Activated CD4-positive, alpha-beta T cell treated with anti-CD3 and anti-CD28 coated beads for 48 hours (primary cell): ENCODE measurements at places on chromosomes 2 and 18.
A peak's percentile ranks its signal among the peaks of the same experiment; 100 is the strongest.

DNA sequence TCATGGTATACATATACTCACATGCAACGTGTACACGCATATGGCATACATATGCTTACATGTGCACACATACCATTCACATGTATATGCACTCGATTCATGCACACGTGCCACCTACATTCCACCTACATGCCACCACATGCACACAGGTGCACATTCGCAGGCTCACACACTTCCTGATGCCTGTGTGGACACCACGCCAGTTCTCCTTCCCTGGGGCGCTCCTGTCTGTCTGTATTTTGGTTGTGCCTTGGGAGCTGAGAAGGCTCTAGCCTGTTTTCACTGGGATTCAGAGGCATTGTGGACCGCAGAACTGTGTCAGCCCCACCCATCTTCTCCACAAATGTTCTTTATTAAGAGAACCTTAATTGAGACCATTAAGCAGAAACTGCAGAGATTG, 96.6 kb upstream of the CTDP1 start:
- no peak for DNase-seq

DNA sequence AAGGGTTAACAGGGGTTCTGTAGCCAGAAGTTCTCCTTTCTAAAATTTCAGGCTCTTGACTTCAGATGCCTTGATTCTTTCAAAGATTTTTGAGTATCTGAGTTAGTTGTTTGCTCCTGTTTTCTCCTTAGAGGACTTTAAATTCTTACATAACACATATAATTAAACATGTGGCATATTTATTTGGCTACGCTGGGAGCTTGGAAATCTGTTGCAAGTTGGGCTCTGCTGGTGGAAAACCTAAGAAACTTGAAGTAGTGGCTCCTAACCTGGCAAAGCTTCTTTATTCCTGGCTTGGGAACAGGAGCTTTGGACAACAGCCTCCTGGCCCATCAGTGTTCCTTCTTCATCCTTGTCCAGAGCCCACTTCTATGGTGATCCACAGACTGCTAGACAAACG, 72.6 kb downstream of the VIT start:
- DNase-seq = no peak

- DNase-seq = no peak
Measured at GRCh38 chr2:25125976-25126375, 42.4 kb downstream of the POMC start.

GRCh38 chr2:197377670-197378069, 57.2 kb downstream of the SF3B1 start:
- DNase-seq = no peak

- DNase-seq = no peak
Measured at GRCh38 chr2:170313992-170314348, 136.0 kb downstream of the MYO3B start.

GRCh38 chr2:199470361-199470671, 12.6 kb upstream of the SATB2 start:
- DNase-seq = no peak

DNA sequence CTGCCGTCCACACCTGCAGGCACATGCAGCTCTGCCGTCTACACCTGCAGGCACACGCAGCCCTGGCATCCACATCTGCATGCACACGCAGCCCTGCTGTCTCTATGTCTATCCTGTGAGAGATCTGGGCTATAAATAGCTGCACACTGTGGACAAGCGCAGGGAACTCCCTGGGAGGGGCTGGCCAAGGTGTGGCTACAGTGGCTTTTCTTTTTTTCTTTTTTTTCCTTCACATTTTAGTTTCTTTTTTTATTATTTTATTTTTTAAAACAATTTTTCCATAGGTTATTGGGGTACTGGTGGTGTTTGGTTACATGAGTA, 42.0 kb downstream of the TMEM182 start:
- no peak for DNase-seq

- DNase-seq = no peak
Measured at GRCh38 chr2:162012565-162013058, 61.4 kb downstream of the DPP4 start.

DNA sequence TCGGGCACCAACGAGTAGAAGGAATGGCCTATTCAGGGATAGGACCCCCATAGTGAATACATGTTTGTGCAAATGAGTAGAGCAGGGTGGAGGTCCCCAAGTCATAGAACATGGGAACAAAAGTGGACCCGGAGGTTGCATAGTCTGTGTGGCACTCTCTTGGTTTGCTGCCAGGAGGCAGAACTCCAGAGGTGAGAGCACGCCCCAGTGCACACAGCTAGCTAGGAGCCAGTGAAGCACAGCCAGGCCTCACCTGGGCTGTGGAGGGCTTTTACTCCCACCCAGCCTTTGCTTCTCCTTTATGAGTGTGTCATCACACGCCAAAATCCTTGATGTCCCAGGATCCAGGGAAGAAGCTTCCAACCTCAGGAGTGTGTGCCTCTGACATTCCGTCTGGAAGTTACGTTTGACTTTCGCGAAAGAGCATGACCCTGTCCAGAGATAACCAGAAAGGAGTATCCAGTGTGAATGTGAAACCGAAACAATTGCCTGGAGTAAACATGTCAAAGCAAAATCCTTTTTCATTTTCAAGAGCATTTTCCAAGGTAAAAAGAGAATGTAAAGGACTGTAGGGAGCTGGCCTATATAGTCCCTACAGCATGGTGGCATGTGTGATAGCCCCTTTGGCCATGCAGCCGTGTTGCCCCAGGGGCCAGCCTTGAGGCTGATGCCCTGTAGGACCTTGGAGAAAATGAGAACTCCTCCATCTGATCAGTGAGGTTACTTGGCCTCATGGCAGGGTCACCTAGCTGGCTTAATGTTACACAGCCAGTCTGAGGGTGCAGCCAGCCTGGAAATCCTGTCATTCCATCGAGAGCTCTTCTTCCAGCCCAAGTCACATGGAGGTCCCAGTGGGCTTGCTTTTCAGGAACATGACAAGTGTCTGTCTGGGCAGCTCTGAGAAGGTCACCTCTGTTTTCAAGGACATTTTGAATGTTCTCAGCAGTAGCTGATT, 8.8 kb downstream of the TRIB2 start:
- no peak for DNase-seq

DNA sequence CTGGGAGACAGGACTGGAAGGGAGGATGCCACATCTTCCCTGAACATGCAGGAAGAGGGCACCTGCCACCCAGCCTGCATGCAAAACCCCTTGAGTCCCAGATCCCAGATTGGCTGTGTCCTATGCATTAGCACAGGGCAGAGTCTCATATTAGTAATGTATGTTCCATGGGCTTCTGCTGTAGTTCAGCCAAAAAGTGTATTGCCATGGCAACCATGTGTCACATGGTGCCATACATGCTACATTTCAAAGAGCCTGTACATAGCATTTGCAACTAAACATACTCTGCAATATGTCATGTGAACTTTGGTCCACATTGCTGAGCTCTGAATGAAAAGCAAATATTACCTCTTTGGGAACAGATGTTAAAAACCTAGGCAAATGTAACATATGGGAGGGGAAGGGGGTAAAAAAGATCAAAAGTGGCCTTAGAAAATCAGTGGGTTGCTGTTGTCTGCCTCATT, 78.4 kb downstream of the DPP4 start:
- peak; percentile 19 for DNase-seq

GRCh38 chr18:33010149-33010548, 237.3 kb upstream of the KLHL14 start:
- no peak for DNase-seq

GRCh38 chr2:8858264-8858663, 20.9 kb upstream of the KIDINS220 start:
- DNase-seq = no peak

GRCh38 chr2:213185147-213185822, 33.9 kb upstream of the IKZF2 start:
- no peak for DNase-seq

DNA sequence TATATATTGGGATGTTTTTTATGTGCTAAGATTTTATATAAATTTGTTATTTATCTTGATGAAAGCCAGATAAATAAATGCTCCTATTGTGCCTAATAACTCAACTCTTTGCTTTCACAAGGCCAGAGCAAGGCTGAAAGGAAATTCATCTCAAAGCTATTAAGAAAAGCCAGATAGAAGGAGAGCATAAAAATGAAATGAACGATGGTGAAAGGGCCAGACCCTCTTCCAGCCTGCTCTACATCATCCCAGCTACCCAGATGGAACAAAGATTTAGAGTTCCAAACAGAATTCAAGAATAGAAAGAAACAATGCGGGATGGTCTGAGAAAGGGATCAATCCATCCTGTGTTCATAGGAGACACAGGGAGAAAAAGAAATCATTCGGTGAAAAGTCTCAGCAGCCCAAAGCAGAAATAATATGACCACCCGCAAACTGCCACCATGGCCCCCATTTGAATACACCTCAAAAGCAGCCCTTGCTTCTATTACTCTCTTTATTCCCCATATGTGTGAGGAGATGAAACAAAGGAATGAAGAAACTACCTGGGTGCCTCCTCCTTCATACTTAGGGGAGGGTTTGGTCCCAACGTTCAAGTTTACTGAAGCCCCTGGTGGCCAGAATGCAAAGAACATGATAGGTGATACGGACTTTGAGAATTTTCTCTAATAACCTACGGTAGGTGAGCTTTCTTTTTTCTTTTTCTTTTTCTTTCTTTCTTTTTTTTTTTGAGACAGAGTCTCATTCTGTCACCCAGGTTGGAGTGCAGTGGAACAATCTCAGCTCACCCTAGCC, 110.1 kb upstream of the FBXO11 start:
- DNase-seq = peak; percentile 9

DNA sequence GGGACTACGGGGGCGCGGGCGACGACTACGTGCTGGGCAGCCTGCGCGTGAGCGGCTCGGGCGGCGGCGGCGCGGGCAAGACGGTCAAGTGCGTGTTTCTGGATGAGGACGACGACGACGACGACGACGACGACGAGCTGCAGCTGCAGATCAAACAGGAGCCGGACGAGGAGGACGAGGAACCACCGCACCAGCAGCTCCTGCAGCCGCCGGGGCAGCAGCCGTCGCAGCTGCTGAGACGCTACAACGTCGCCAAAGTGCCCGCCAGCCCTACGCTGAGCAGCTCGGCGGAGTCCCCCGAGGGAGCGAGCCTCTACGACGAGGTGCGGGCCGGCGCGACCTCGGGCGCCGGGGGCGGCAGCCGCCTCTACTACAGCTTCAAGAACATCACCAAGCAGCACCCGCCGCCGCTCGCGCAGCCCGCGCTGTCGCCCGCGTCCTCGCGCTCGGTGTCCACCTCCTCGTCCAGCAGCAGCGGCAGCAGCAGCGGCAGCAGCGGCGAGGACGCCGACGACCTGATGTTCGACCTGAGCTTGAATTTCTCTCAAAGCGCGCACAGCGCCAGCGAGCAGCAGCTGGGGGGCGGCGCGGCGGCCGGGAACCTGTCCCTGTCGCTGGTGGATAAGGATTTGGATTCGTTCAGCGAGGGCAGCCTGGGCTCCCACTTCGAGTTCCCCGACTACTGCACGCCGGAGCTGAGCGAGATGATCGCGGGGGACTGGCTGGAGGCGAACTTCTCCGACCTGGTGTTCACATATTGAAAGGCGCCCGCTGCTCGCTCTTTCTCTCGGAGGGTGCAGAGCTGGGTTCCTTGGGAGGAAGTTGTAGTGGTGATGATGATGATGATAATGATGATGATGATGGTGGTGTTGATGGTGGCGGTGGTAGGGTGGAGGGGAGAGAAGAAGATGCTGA, 1.4 kb downstream of the SOX11 start:
- DNase-seq = peak; percentile 10

- DNase-seq = no peak
Measured at GRCh38 chr2:145185696-145186095, 665.8 kb upstream of the ZEB2 start.

DNA sequence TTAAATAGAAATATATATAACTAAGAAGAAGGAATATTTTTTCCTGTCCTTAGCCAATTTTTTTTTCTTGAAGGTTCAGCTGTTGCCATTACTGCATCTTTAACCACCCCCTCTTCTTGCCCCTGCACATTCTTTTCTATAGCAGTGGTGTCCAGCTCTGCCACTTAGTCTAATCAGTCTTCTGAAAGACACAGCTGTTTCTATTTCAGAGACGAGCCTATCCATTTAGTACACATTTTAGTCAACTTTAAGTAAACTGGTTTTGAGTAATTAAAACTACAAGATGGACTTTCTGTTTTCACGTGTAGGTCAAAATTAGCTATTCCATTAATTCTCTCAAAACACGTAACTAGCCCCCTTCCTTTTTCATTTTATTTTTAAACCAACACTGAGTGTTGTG, 21.0 kb downstream of the SPOPL start:
- no peak for DNase-seq

- DNase-seq = no peak
Measured at GRCh38 chr18:59941331-59941730, 41.5 kb downstream of the PMAIP1 start.

DNA sequence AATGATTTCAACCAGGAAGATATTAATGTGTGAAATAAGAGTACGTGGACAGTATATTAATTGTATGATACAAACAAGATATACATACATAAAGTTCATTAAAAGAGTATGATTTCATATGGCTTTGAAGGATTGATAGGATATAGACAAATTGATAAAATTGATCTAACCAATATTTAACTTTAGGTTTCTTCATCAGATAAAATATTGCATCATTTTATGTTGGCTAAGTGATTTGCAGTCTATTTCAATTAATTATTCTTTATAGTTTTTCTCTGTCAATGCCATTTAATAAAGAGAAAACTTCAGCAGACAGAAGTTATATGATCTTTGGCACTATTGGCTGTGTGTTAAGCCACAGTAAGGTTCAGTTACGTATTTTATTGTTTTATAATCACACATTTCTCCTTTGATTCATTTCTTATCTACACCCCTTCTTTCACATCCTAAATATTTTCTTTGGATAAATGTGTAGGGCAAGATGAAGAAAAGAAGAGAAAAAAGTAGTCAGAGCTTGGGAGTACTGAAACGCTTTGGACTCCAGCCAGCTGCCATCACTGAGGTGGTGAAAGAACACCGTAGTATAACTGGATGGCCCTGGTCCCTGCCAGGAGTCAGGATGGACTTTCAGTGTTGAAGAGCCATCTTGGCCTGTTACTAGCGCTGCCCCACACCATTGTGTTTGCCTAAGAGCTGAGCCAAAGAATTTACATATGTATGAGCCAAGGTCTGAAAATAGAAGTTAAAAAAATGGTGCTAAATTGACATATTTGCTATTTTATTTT, 9.8 kb upstream of the CPS1 start:
- no peak for DNase-seq

GRCh38 chr2:110783196-110783873, 51.0 kb downstream of the ACOXL start:
- no peak for DNase-seq

DNA sequence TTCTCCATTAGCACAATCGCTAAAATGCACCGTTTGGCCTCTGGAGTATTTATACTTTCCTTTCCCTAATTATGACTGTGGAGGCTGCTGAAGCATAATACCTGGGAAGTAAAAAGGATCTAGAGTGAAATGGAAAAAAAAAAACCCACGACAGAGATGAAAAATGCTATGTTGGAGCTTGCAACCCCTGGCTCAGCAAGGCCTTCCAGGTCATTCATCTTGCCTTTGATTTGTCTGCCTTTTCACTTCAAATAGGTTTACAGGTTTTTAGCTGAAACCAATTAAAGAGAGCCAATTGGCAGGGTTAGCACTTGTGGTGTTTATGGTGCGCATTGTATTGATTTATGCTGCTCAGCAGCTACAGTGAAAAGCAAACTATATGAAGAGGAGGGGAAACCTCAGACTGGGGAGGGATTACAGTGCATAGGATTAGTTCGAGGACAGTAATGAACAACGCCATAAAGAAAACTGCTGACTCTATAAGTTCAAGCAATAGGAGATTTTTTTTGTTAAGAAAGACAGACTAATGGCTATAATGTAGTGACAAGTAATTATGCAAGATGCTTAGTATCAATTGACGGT, 347.9 kb downstream of the MEIS1 start:
- DNase-seq = no peak
